Fibroblast of mammary gland (primary cell): ENCODE measurements at places on chromosomes 3 and 15.
A peak's percentile ranks its signal among the peaks of the same experiment; 100 is the strongest.

DNA sequence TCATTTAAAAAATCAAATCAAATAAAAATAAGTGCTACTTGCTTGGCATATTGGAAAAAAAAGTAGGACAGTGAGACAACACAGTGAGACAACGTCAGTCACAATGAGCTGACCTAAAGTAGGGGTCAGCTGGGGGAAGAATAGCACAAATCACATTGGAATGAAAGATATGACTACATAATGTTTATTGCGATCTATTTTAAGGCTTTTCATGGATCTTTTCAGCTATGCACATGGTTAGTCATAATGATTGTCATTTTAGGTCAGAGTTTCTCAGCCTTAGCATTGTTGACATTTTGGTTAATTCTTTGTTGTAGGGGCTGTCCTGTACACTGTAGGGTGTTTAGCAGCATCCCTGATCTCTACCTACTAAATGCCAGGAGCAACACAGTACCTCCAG is 44.5 kb downstream of the CMSS1 start:
- peak; percentile 80 for DNase-seq

DNA sequence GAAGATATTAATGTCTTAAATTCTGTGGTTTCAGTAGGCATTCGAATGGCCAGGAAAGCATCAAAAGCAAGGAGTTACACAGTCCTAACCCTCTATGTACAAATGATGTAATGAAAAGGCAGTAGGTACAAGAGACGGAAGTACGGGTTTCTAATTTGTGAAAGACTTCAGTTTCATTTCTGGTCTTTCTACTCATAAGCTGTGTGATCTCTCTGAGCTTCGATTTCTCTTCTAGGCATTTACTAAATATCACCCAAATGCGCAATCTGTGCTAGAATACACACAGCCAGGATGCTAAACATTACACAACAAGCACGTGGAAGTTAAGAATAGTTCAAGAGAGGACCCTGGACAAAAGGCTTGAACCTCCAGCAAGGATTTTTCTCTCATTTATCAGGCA is 17.9 kb upstream of the STIMATE start:
- DNase-seq = no peak

- DNase-seq = no peak
These were observed 109.4 kb downstream of the SQOR start for GRCh38 chr15:45744236-45744589.

DNA sequence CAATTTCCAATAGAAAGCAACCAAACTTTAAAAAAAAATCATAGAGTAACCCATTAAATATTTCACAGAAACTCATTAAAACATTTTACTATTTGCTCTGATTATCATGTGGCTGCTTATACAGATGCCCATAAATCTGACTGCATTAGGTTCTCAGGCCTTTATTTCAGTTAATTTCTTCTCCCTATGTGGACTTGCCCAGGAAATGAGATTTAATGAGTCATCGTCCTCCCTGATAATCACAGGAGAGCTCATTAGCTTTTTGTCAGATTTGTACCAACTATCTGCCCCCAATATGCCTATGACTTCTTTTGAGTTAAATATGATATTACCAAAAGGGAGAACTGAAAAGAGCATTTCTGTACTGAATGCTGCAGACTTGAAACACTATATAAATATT is 168.0 kb downstream of the FOXB1 start:
- peak; percentile 1 for DNase-seq

DNA sequence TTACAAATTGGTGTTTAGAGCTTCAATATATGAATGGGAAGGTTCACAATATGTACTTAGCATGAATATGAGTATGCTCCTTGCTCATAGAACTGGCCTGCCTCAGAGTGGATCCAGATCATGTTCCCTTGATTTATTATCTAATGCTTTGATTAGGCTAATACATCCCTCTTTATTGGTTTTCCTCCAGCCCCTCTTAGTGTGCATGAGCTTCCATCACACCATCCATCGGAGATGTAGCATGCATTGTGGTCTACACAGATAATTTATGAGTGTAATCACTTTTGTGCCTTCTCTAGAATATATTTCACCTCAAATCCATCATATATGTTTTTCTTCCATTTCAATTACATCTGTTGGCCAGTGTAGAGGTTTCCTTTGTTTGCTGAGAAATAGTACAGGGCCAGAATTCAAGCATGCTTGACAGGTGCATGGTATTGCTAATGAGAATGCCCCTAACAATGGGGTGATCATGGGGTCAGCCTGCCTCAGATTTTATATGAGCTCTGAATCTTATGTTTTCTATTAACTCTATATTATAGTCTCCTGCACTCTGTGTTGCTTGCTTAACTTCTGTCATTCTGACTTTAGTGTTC is 786.4 kb upstream of the ARPP21 start:
- no peak for DNase-seq

GRCh38 chr15:22227411-22228100 is 147.2 kb downstream of the OR4M2 start:
- DNase-seq = no peak

DNA sequence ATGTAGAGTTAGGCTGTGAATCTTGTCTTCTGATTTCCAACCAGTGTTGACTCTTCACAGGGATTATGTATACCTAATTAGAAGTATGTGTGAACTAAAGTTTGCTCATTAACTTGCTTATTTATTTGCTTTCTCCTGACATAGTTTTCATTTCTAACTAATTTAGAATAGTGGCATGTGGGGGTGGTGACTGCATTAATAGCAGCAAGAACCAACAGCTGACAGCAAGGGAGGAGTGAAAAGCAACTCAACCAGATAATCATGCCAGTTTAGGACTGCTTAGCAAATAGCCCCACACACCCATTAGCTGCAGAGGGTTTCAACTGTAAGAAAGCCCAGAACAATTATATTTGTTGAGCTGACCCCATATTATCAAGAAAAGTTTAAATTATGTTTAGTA is 3.8 kb downstream of the ST3GAL6 start:
- no peak for DNase-seq

- no peak for DNase-seq
These were observed 56.9 kb upstream of the MANF start for GRCh38 chr3:51328206-51328605.

DNA sequence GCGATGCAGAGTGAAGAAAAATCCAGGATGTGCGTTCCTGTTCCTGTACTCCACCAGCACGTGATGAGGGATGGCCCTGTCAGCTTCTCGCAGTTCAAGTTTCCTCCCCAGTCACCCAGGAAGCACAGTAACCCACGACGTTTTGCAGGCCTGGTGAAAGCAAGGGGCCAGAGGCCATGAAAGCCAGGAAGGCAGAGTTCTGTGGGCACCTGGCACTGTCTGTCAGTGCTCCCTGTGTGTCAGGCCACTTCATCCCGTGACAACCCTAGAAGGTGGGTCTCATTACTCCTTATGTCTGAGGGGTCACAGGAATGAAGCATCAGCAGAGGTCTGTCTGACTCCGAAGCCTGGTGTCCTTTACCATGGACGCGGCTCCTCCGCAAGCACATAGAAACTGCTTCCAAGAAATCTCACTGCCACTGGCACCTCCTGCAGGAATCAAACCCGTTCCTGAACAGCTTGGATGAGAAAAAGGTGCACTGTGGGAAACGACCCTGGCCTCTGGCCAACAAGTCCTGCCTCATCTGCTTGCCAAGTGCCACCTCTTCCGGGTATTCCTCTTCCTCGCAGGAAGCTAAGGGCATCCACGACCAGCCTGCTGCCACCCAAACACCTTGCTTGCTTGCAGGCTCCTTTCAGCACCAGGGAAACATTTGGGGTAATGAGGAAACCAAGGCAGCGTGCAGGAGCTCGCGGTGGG is 14.6 kb downstream of the RAB43 start:
- DNase-seq = no peak

DNA sequence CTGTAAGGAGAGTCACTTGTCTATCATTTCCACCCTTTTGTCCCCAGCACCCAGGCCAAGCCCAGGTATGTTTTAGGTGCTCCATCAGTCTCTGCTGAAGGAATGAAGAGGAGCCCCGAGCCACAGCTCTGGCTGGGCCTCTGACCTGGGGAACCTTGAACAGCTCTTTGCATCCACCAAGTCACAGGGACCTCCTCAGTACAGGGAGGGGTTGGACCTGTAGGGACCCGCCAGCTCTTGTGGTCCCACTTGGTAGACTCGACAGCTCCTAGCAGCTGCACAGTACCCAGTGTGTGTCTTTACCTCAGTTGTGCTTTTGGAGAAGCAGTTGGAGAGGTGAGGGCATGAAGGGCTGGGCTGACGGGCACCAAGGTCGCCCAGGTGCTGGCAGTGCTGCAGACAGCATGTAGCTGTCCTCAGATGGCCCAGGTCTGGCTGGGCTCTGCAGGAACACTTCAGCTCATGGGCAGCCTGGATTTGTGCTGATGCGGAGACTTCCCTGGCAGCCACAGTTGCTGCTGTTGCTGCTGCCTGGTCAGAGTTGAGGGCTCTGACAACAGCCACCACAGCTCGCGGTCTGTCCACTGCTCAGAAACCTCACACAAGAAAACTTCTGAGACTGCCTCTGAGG is 123.6 kb downstream of the CACNA1D start:
- DNase-seq = no peak
